ENCODE measurements at places on chromosomes 3 and 15. TPM values are rescaled to one million over a fixed set of nuclear protein-coding genes. Genes with fewer than 3 reads are reported as not detected.

Gene GOLGA6L25
- polyA plus RNA-seq: not detected

Gene KIF7
- polyA plus RNA-seq: 0.75 TPM

Gene ERC2
- polyA plus RNA-seq: 0.08 TPM

Gene OR5K2
- not detected for polyA plus RNA-seq

Gene PLCB2
- 1.1 TPM for polyA plus RNA-seq

Gene CLDN11
- polyA plus RNA-seq: 0.12 TPM

Gene NME9
- not detected for polyA plus RNA-seq

Gene IMPG2
- polyA plus RNA-seq: 0.17 TPM

Gene NRROS
- 0.05 TPM for polyA plus RNA-seq

All from keratinocyte (primary cell).